Stimulated activated naive CD8-positive, alpha-beta T cell treated with anti-CD3 and anti-CD28 coated beads, Interleukin-15, amount 100 ng/mL, for 72 hours (primary cell): ENCODE measurements at places on chromosomes 3 and 15.

DNA sequence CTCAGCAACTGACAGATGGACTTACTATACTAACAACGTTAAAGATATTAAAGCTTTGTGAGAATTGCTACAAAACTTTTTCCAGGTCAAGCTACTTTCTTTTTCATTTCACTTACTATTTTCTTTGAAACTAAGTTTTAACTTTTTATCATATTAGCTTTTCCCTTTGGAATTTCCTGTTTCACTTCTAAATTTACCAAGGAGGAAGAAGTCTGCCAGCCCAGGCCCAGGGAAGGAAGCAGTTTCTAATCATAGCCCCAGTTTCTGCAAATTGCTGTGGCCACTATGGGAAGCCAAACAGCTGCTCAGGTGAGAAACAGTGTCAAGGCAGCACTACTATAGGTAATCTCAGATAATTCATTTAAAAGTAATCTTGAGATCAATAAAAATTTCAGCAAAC, 18.4 kb downstream of the CYFIP1 start:
- DNase-seq = no peak

GRCh38 chr3:122773944-122774509, 19.6 kb downstream of the HSPBAP1 start:
- no peak for DNase-seq

GRCh38 chr3:133966954-133967353, 62.8 kb downstream of the SLCO2A1 start:
- no peak for DNase-seq

DNA sequence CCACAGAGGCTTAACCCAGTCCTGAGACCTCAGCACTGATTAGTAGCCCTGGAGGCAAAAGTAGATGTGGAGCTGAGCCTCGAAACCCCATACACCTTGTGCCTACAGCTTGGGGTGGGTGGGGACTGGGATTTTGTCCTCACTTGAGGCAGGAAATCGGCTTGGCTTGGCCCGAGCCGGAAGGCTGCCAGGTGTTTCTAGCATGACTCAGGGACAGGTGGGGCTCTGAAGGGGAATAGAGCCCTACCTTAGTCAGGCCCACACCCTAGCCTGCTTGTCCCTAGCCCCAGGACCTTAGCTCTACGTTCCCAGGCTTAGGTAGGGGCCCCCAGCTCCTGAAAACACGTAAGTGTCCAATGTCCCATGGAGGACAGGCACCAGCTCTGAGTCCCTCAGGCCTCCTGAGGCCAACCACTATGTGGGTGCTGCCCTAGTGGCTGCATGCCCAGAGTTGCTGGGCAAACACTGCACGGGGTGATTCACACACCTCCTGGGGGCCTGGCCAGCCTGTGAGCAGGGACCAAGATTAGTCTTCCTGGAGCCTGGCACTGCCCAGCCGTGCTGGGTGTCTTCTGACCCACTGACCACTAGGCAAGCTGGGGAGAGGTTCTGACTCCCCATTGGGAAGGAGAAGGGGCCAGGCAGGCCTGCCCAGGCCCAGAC, 3.1 kb downstream of the MST1R start:
- no peak for DNase-seq

- peak; percentile 21 for DNase-seq
These were observed 539.0 kb downstream of the FGF12 start for GRCh38 chr3:192188218-192188835.

DNA sequence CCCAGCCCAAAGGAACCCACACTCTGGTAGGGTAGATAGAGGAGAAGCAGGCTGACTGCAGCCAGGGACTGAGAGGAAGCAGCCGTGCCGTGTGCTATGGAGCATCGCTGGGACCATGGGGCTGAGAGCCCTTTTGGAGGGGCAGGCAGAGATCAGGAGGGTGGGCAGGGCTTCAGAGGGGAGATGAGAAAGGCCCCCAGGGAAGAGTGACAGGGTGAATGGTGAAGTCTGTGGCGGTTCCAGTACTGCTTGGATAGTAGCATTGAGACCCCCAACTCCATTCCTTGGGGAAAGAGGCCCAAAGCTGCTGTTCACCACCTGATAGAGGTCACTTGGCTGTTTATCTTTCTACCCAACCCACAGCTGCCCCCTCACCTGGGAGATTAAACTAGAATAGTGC, 80.0 kb upstream of the MRPS22 start:
- no peak for DNase-seq

GRCh38 chr15:33874156-33874555, 94.1 kb upstream of the CHRM5 start:
- DNase-seq = no peak

DNA sequence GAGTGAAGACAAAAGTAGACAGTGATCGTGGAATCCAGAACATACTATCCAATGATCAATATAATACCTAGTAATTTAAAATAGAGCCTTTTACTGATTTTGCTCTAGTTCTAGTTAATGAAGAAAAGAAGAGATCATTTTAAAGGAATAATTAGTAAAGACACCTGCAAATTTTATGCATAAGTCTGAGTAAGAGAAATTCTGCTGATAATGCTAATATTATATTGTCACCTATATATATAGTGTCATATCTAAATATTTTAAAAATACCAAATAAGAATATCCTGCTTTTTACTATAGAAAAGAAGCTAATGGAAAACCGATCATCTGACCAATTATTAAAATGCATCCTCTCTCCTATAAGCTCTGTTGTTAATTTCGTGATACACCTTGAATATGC, 152.1 kb downstream of the CNTN4 start:
- no peak for DNase-seq

- DNase-seq = no peak
These were observed 502.6 kb upstream of the CBLB start for GRCh38 chr3:106371221-106371970.

DNA sequence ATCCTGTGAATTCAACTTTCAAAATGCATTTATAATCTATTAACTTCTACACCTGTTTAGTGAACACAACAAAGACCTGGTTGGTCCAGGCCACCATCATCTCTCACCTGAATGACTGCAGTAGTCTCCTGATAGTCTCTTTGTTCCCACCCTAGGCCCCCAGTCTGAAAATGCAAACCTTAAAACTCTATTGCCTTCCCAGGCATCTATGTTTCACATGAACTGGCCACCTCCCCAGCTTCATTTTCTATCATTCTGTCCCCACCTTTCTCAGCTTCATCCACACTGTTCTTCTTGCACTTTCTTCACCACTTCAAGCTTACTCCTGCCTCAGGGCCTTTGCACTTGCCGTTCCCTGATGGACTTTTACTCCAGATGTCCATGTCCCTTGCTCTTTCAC, 45.0 kb downstream of the CLSTN2 start:
- no peak for DNase-seq

DNA sequence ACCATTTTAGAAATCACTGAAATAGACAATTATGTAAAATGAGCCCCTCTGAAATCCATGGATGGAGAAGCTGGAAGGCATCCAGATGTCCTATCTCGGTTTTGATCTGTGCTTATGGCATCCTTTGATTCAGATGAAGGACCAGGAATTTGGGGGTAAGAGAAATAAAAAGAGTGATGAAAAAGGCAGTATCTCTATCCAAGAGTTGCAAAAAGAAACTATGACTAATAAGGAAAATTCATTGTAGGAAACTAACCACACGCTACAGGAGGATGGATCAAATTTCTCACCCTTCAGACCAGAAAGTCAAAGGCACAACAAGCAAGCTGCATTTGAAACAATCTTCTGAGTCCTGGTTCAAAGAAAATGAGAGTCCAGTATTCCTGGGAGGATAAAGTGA, 34.8 kb downstream of the SRGAP3 start:
- no peak for DNase-seq

DNA sequence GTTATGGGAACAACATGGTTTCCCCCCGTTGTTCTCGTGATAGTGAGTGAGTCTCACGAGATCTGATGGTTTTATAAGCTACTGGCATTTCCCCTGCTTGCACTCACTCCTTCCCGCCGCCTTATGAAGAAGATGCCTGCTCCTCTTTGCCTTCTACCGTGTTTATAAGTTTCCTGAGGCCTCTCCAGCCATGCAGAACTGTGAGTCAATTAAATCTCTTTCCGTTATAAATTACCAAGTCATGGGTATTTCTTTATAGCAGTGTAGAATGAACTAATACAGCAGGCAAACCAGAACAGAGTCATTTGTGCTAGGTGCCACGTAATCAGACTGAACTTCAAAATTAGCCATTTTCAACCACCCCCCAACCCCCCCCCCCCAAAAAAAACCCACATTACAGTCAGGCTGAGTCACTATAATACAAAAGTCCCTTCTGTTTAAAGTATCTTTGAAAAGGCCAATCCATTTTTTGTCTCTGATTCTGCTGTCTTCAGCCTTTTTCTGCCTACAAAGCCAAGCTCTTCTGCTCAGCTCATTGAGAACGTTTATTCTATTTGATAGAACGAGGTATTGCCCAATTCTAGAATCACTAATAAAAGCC, 4.1 kb downstream of the OR4F6 start:
- DNase-seq = no peak

GRCh38 chr15:63260791-63261190, 16.6 kb upstream of the APH1B start:
- DNase-seq = no peak

- no peak for DNase-seq
These were observed 109.2 kb upstream of the LRTM1 start for GRCh38 chr3:55036883-55037577.

DNA sequence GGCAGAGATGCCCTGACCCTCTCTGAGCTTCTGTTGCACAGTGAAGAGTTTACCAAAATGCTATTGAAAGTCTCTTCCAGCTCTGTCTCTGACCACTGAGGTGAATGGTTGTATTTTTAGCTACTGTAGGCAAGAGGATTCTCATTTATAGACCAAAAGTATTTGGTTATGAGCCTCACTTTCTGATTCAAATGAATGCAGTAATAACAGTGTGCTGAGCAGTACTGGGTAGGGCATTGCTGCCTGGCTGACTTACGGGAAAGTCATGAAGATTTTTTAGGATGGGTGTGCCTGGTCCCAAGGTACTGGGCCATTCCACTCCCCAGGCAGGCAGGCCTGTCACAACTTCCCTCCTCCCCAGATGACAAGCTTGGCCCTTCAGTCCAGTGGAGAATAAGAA, 15.5 kb downstream of the PLA1A start:
- no peak for DNase-seq

DNA sequence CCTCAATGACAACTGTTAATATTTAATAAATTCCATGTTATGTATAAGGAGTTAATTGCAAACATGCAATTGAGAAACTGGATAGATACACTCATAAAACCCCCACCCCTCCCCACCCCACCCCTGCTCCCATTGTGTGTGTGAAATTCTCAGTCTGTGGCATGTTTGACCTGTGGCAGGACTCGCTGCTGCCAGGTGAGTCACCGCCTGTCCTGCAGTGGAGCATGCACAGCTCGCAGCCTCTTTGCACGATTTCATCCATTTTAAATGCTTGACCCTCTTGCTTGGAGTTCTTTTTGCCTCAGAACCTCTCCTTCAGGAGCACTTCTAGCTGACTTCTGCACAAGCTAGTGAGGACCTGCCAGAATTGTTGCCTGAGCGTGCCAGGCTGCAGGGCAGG, 5.3 kb upstream of the APEH start:
- DNase-seq = no peak

GRCh38 chr3:51977446-51978142, 2.7 kb downstream of the ABHD14A start:
- DNase-seq = peak; percentile 38

DNA sequence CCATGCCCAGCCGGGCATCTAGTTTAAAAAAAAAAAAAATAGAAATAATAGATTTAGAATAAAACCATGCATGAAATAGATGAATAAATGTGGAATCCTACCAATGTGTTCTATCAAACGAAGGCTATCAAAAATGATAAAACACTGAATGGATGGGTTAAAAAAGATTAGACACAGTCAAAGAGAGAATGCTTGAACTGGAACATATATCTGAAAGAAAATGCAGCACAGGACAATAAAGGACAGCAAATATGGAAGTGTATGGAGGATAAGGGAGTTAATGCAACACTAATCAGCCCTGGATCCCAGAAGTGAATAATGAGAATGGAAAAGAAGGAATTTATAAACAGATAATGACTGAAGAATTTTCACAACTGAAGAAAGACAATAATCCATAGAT, 571.7 kb downstream of the GRM7 start:
- no peak for DNase-seq

- no peak for DNase-seq
These were observed 36.3 kb downstream of the STAC start for GRCh38 chr3:36416599-36416998.

GRCh38 chr3:82815417-82816058, 1054.1 kb upstream of the GBE1 start:
- DNase-seq = no peak

DNA sequence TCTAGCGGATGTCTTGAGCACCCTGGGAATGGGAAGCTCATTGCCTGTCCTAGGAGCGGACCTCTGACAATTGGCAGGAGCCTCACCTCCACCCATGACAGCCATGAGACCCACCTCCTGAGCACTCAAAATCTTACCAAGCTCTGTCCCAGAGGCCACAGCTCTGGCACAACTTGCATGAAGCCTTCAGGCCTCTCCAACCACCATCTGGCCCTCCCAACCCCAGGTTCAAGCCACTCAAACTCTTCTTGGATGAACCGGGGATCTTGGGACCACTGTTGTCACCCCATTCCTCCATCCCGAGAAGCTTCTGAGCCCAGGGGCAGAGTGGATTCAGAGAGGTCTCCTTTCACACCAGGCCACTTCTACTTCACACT, 1.5 kb downstream of the VIPR1 start:
- no peak for DNase-seq

DNA sequence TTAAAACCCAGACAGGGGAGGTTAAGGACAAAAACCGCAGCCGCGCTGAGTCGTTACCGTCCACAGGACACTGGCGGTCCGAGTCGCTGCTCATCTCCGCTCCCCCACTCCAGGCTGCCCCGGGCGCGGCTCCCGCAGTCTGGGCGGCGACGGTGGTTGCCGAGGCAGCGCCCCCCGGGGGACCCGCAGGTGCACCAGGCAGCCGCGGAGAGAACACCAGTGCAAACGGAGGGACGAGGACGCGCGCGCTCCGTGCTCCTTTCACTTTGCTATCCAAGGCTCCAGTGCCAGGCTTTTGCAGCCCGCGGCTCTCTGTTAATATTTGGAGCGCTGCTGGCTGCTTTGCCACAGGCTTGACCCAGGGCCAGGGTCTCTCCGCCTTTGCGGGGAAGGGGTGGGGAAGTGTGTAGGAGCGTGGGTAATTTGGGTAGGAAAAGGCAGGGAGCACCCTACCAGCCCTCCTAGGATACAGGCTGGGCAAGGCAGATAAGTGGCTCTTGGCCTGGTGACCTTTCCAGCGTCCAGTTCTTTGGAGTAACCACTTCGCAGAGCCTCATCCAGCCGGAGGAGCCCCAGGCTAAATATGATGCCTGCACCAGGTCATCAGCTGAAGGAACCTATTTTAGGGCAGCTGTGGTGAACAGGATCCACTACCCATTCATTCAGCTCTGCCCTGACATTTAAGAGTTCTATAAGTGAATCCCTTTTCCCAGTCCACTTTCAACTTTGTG, at the start of gene GADL1:
Gene GADL1, minus strand, starts transcription at position 141 of the 731 bp plus-strand sequence. Its CDS starts 47 bp downstream, at position 94.
- DNase-seq = peak; percentile 19

DNA sequence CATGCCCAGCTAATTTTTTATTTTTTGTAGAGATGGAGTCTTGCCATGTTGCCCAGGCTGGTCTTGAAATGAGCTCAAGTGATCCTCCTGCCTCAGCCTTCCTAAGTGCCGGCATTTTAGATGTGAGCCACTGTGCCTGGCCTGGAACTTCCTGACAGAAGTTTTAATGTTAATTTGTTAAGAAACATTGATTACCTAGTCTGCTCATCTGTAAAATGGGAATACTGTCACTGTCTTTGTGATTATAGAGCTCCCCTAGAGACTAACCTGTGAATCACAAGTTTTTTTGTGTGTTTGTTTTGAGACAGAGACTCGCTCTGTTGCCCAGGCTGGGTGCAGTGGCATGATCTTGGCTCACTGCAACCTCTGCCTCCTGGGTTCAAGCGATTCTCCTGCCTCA, 4.3 kb upstream of the EIF3J start:
- no peak for DNase-seq
